ENCODE measurements at places on chromosomes 1 and 21.
A peak's percentile ranks its signal among the peaks of the same experiment; 100 is the strongest.

DNA sequence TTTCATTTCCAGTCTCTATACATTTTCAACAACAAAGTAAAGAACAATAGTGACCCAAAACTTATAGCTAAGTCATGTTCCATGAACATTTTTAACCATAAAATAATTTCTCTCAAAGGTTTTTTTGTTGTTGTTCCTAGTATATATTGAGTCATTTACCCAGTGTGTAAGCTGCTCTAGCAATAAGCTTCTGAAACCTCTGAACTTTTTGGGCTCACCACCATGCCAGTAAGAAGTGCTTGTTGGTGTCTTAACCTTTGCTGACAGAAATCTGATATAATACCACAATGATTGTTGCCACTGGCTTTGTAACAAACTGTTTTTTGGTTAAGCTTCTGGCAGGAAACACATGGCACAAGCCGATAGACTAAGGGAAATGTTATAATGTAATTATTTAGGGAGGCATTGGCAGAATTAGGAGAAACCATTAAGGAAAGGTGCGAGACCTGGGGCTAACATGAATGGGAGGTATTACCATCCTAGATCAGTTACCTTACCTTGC is 52.6 kb upstream of the UBE2U start:
- DNase-seq: no peak

- no peak for DNase-seq
Measured at GRCh38 chr1:15618655-15619525, 1.6 kb downstream of the DDI2 start.

DNA sequence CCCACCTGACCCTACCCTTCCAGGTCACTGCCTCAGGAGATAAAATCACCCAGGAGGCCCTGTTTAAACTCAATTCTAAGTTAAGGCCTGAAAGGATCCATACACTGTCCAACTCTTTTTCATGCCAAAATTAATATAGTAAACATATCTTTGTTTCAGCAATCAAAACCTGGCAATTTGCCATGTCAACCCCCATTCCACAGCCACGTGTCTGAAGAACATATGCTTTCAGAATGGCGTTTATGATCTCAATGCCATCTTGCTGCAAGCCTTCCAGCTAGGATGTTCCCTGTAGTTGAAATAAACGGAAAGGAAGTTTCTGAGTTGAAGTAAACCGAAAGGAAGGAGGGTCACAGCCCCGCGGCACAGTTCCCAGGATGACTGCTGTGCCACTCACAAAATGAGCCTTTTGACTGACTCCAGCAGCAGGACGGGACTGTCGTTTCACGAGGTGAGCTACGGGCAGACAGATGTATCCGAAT is 472.0 kb downstream of the SMYD3 start:
- no peak for DNase-seq

DNA sequence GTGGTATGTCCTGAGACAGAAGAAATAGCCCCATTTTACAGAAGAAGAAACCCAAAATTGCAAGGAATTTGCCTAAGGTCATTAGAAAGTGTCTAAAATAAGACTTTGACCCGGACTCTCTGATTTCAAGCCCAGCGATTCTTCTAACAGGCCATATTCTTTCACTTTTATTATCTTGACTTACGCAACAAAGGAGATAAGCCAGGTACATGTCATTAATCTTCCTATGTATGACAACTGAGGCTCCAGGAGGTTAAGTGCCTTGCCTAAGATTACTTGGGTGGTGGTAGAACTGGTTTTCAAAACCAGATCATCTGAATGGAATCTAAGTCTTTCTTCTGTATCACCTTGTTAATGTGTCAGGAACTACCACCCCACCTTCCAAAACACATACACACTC is 124.3 kb downstream of the PBX1 start:
- no peak for DNase-seq

- DNase-seq: peak; percentile 62
Measured at GRCh38 chr1:111476761-111477309, 3.1 kb downstream of the C1orf162 start.

- no peak for DNase-seq
Measured at GRCh38 chr1:3431266-3431665, 23.2 kb upstream of the ARHGEF16 start.

DNA sequence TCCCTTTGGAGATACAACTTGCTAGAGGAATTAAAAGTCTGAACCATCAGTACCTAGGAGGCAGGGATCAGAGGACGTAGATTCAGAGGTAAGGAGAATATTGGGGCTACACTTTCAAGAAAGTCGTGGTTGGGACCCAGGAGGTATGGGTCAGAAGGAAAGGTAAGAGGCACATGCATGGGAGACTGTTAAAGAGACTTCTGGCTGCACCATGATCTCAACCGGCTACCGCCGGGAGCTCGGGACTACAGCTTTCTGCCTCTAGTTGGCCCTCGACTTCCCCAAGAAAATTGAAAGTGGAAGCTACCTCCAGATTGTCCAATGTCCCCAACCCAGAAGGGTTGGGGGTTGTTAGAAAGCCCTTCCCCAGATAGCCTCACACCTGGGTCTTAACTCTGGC is 355.7 kb upstream of the TMPRSS15 start:
- no peak for DNase-seq

DNA sequence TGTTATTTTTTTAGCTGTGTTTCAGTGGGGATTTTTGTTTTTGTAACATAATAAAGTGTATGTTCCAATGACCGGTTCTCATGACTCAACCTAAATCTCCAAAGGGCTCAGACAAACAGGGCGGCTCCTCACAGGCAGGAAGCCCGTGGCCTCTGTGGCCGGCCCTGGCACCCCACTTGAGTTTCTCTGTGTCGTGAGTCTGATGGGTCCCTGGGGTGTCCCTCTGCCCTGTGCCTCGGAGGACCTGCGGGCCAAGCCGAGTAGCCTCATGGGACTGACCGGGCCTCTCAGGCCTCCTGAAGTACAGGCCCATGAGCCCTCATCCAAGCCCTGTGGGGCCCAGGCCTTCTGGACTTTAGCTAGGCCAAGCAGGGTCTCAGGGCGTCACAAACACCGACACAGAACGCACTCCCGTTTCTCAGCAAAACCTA is 16.1 kb upstream of the CCDC27 start:
- DNase-seq: no peak

DNA sequence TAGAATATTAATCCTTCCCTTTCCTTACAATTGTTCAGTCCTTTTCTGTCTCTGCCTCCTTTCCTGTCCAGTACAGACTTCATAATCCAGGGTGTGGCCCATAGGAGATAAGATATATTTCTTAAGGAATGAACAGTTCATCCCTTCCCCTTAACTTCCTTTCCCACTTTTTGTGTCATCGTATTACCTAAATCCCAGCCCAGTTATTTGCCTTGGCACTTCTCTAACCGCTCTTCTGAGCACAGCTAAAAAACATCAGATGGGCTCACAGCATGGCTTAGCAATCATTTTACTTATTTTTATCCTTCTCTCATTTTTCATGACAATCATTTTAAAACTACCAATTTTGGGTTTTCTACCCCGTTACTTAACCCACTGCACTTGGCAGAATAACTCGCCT is 39.6 kb downstream of the F3 start:
- no peak for DNase-seq

DNA sequence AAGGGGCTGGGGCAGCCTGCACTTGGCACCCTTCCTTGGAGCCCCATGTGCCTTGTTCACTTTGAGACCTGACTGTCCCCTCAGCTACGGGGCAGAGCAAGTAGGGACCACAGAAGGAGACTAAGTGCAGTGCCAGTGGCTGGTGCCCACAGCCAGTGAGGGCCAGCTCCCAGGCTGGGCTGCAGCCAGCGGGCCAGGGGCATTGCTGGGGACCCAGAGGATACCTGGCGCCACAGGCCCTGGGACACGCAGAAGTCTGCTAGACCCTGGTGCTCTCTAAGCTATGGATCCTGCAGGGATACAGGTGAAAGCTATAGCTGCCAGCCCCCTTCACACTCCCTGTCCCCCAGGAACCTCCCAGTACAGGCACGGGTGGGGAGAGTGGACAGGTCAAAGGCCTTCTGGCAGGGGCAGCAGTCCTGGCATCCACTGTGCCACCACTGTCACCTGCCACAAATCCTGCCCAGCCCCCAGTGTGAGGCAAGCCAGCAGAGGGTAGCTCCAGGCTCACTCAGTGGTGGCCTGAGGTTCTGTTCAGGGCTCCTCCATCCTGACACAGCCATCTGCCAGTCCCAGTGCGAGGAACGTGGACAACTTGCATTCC is 1.3 kb downstream of the CLCNKA start:
- no peak for DNase-seq

DNA sequence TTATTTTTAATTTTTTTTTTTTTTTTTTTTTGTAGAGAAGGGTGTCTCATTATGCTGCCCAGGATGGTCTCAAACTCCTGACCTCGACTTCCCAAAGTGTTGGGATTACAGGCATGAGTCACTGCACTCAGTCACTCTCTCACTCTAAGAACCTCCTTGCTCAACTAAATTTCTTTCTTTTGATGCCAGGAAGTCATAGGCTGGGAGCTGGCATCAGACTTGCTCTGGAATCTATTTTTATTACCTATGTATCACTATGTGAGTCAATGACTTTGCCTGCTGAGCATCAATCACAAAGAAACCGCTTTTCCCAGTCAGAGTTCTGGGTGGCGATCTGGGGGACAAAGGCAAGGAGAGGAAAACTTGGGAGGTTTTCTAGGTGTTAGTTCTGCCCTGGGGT is 35.5 kb upstream of the PARP1 start:
- DNase-seq: no peak

DNA sequence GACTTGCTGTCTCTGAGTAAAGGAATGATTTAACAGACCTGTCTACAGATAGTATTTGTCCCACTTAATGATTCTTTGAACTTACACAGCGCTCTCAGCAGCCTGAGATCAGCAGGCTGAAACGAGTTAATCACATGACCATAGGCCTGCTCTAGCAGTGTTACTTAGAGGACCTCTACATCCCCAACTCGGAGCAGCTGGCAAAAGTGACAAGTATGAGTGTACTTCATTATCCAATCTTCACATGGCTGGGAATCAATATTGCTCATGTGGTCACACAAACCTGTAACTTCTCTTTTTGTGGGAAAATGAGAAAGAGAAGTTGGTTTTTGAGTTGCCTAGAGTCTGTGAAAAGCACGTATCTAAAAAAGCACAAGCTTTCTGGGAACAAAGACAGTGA is 11.4 kb upstream of the ATP13A2 start:
- DNase-seq: no peak

- no peak for DNase-seq
Measured at GRCh38 chr1:208079161-208079560, 165.0 kb downstream of the PLXNA2 start.

- peak; percentile 74 for DNase-seq
Measured at GRCh38 chr1:198523182-198523950, 17.1 kb downstream of the ATP6V1G3 start.

GRCh38 chr1:228072658-228073043 is 9.9 kb upstream of the ARF1 start:
- no peak for DNase-seq

DNA sequence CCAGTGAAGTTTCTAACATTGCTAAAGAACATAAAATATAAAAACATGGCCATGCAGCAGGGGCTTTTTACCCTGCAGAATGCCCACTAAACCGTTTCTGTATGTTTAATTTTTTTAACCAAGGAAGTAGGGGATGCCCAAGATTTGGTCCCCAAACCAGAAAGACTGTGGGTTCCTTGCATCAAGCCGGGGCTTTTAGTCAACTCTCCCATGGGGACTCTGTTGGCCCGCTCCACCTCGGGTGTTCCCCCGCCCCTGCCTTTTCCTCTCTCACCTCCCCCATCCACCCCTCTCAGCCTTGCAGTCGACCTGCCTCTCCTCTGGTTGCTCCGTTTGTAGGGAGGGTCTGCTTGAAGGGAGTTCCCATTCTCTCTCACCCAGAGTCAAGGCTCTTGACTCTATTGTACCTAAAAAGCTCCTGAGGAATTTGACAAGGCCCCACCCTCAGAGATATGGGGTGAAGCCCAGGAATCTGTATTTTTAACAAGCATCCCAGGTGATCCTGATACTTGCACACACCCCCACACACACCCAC is 117.5 kb downstream of the TOMM20 start:
- DNase-seq: peak; percentile 76

GRCh38 chr1:232951180-232951579 is 769 bp downstream of the NTPCR start:
- DNase-seq: peak; percentile 25

GRCh38 chr1:115086176-115086830 is 3.0 kb downstream of the TSPAN2 start:
- DNase-seq: no peak

- DNase-seq: peak; percentile 61
Measured at GRCh38 chr1:229254910-229255541, 15.9 kb upstream of the RAB4A start.

DNA sequence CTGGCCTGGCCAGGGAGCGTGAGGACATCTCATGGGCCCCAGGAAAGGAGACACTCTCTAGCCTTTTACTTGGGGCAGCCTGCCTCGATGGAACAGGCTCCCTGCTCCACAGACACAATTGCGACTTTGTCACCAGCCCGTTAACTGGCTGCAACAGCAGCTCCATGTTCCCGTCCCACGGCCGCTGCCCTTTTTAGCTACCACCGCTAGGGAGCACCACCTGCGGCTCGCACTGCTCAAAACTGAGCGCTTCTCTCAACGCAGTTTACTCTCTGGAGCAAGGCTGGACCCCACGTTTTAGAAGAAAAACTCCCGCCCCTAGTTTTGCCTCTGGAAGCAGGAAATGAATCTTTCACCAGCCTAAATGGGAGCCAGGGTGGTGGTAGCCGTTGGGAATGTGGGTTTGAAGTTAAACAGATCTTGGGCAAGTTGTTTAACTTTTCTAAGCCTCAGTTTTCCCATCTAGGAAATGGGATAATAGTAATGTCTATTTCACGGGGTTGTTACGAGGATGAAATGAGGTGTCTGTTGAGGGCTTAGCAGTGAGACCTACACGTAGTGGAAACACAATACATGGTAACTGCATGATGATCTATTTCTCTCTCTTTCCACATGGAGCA is 3.5 kb upstream of the LRRC38 start:
- no peak for DNase-seq
